Amygdala (tissue), 56 donors: ENCODE measurements at places on chromosomes 2 and 18.

DNA sequence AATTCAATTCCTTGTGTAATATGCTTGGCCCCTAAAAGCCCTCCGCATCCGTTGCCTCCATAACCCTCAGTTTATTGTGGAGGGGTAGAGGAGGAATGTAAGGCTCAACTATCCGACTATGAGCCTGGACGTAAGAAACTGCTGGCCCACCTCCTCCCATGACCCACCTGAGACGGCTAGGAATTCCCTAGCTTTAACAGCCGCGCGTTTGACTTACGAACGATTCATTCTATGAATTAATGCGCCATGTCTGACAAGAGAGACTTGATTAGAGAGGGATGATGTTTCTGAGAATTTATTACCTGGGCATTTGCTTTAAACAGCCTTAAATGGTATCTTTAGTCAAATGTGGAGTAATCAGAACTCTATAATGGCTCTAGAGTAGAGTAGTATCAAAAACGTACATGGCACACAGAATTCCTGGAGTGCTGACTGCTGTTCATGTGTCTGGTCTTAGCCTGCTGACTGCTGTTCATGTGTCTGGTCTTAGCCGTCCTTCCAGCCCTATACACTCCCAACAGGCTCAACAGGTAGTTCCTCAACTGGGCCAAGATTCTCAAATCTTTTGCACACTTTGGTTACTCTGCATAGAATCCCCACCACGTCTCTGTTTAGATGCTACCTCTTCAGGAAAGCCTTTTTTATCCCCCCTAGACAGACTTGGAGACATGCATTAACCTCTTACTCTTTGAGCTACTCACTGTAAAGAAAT lies 899 bp upstream of the GFPT1 start:
- no peak for DNase-seq

GRCh38 chr18:67400502-67401117 lies 115.9 kb downstream of the DSEL start:
- DNase-seq, result no peak

GRCh38 chr2:226813148-226813701 lies 13.6 kb upstream of the IRS1 start:
- DNase-seq, result no peak

DNA sequence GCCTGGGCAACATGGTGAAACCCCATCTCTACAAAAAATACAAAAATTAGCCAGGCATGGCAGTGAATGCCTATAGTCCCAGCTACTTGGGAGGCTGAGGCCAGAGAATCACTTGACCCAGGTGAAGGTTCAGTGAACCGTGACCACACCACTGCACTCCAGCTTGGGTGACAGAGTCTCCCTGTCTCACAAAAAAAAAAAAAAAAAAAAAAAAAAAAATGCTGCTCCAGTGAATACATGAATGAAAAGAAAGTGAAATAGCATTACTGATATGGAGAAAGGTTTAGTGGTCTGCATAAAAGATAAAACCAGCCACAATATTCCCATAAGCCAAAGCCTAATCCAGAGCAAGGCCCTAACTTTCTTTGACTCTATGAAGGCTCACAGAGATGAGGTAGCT lies 44.5 kb downstream of the METTL8 start:
- DNase-seq, result no peak

GRCh38 chr18:77560341-77560992 lies 310.8 kb downstream of the GALR1 start:
- no peak for DNase-seq

DNA sequence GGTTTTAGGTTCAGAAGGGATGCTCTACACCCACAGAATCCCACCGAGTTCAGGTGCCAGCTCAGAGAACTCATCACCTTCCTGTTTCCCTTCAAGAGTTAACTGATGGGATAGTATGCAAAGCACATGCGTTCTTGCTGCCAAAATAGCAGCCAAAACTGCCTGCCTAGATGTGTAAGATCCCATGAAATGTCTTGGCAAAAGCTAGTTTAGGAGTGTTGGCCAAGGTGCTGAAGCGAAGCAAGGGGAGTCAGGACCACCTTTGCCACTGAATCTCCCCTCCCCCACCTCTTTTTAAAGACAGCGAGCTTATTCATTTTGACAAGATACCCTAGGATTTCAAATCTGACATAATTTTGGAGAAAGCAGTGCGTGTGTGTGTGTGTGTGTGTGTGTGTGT lies 2.1 kb downstream of the DOCK10 start:
- no peak for DNase-seq
